Right lung (tissue), 10 donors: ENCODE measurements at places on chromosomes 1 and 21.

DNA sequence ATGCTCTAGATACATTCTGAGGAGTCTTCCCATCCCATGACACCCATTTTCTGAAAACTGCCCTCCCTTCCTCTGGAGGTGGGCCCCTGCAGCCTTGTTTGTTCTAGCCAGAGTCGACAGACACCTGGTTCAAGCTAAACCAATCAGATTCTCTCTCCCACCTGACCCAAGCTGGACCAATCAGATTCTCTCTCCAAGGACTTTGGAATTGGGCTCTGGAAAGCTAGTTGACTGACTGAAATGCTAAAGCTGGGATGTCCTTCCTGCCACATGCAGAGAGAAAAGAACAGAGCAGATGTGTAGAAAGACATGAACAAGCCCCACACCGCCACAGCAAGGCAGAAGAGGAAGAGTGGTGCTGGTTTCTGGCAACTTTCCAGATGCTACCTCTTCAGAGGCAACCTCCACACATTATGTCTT is 24.6 kb downstream of the ASAP3 start:
- no peak for DNase-seq

GRCh38 chr1:181208083-181208482 is 119.6 kb downstream of the IER5 start:
- DNase-seq, result no peak

- DNase-seq, result no peak
Observed at GRCh38 chr1:53409695-53410094, 49.5 kb upstream of the DMRTB1 start.

- peak; percentile 65 for DNase-seq
Observed at GRCh38 chr1:88502886-88503285, 181.2 kb upstream of the PKN2 start.

DNA sequence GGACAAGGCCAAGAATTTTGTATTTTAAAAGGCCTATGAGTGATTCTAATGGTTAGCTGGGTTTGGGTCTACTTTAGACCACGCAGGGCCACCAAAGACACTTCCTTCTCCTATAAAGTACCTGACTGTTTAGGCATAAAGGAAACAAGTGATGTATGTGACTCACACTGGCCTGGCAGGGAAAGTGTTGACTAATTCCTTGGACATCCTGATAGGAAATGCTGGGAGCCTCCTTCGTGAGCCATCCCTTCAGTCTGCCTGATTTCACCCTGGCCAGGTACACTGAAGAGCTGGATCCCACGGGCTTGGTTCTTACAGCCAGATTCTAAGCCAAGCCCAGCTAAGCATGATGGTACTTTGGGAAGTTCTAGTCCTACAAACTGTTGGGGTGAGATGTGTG is 100.5 kb upstream of the HMGB4 start:
- no peak for DNase-seq
